Dermis lymphatic vessel endothelial cell (primary cell): ENCODE measurements at places on chromosomes 4 and X. TPM values are rescaled to one million over a fixed set of nuclear protein-coding genes. Genes with fewer than 3 reads are reported as not detected.

Gene HERC3
- total RNA-seq: 10.7 and 13.0 TPM in 2 replicates

Gene NAP1L2
- total RNA-seq: 0.43 and 0.95 TPM in 2 replicates

Gene ADGRG2
- total RNA-seq: under 0.01 TPM in 2 replicates

Gene NHSL2
- total RNA-seq: 18.4 and 40.1 TPM in 2 replicates

Gene JADE3
- 12.1 and 13.3 TPM in 2 replicates for total RNA-seq

Gene NLRP2B
- total RNA-seq: under 0.01 TPM in 2 replicates

Gene KLF8
- 0.11 and 0.26 TPM in 2 replicates for total RNA-seq

Gene PARM1
- total RNA-seq: under 0.01 and 0.11 TPM in 2 replicates

Gene ANOS1
- total RNA-seq: under 0.01 and 0.09 TPM in 2 replicates

Gene GRIA2
- total RNA-seq: not detected in 2 replicates

Gene ARHGAP10
- 8.9 and 9.7 TPM in 2 replicates for total RNA-seq

Gene CCDC149
- 16.8 and 24.5 TPM in 2 replicates for total RNA-seq

Gene RBMX2
- 22.9 and 35.5 TPM in 2 replicates for total RNA-seq

Gene METTL14
- total RNA-seq: 11.7 and 26.7 TPM in 2 replicates
